MCF 10A (cell line): ENCODE measurements at places on chromosomes 13 and 19.

GRCh38 chr19:19218911-19219310 is 7.2 kb downstream of the NCAN start:
- no peak for DNase-seq

DNA sequence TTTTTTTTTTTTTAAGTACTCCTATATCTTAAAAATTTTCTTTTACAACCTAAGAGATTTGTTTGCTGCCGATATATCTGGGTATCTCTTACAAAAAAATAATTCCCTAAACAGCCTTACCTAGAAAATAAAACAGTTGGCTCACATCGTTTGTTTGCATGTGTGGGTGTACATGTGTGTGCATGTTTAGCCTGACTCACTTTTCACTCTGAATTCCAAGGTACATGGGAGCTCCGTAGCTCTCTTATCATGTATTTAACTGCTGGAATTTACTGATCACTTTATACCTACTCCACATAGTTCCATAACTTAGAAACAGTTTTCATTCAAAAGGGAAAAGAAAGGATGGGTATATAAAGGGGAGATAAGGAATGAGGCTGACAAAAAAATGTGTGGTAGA is 616.5 kb downstream of the GPC6 start:
- peak; percentile 29 for DNase-seq

GRCh38 chr13:61021838-61022237 is 393.8 kb downstream of the PCDH20 start:
- no peak for DNase-seq

- DNase-seq = peak; percentile 57
Observed at GRCh38 chr13:93244141-93244917, 17.7 kb downstream of the GPC6 start.

GRCh38 chr13:110293037-110293436 is 13.9 kb downstream of the COL4A1 start:
- no peak for DNase-seq

DNA sequence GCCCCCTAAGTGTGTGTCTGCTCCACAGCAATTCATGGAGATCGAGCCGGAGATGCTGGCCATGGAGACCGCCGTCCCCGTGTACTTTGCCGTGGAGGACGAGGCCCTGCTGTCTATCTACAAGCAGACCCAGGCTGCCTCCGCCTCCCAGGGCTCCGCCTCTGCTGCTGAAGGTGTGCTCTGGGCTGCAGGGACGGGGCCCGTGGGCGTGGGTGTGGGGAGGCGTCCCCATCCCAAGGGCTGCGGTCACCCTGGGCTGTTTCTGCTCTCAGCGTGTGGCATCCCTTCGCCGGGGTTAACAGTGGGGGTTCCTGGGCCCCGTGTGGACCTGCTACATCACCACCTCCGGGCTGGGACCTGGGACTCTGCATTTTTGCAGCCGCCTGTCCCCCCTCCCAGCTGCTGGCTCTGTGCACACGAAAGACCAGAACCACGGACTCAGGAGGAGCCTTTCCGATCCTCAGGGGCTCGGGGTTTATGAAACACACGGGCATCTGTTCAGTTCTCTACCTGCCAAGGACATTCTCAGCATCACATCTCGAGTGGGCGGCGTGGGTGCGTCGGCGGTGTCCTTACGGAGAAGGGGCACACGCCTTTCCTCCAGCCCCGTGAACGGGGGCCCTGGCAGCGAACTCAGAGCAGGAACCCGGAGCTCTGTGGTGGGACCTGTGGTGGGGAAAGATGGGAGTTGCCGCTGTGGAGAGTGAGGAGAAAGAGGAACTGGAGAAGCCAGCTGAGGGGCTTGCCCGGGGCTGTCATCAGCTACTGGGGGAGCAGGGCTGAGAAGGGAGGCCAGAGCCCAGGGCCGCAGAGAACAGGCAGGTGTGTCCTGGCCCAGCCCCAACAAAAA is 7.8 kb downstream of the NCLN start:
- no peak for DNase-seq

- DNase-seq = no peak
Observed at GRCh38 chr19:7172794-7173193, 103.3 kb downstream of the ZNF557 start.

DNA sequence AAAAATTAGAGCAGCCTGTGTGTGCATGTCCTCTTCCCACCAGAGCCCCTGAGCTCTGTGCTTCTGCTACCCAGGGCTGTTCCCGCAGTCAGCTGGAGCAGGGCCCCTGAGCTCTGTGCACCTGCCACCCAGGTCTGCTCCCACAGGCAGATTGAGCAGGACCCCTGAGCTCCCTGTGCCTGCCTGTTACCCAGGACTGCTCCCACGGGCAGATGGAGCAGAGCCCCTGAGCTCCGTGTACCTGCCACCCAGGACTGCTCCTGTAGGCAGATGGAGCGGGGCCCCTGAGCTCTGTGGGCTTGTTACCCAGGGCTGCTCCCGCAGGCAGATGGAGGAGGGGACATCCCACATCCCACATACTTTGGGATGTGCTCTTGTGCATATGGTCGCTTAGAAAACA is 186.8 kb upstream of the SOX1 start:
- DNase-seq = no peak

DNA sequence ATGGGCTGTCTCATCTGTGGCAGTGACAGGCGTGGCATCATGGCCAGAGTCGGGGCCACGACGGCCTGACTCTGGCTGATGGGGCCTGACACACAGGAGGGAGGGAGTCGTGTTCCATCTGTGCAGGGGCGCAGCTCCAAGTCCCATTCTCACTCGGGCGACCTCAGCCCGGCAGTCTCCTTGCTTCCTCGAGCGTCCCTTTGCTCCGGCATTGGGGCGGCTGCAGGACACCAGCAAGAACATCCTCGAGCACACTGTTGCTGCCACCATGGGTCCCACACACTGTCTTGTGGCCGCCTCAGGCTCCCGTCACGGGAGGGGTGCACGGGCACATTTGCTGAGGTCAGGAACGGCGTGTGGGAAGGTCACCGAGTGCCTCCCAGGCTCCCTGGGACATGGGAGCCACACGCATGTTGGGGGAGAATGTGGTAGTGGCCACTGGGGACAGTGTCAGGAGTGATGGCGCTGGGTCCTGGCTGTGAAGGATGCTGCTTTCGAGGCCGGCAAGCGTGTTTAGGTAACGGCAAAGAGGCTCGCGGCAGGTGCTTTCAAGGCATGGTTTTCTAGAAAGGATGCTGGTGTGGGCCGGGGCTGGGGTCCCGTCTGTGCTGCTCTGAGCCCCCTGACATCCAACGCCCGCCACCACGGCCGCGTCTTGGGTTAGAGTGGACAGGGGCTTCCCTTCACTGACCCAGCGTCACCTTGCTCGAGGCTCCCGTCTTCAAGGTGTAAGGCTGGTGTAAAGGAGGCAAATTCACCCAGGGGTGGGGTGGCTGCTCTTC is 3.4 kb downstream of the IZUMO4 start:
- no peak for DNase-seq

DNA sequence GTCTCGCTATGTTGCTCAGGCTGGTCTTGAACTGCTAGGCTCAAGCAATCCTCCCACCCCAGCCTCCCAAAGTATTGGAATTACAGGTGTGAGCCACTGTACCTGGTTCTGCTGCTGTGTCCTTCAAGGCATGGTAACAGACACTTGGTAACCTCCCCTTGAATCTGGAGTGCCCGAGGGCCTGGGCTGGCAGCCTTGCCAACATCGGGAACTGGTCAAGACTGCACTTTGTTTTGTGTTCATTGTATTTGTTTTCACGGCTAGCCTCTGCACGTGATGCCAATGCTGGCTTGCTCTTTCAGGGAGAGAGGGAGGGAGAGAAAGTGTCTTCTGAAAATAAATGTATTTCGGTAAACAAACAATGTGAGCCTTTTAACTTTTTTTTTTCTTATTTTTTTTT is 12.0 kb downstream of the CERS4 start:
- DNase-seq = peak; percentile 50

GRCh38 chr19:1229924-1230782 is 7.7 kb downstream of the CBARP start:
- no peak for DNase-seq

DNA sequence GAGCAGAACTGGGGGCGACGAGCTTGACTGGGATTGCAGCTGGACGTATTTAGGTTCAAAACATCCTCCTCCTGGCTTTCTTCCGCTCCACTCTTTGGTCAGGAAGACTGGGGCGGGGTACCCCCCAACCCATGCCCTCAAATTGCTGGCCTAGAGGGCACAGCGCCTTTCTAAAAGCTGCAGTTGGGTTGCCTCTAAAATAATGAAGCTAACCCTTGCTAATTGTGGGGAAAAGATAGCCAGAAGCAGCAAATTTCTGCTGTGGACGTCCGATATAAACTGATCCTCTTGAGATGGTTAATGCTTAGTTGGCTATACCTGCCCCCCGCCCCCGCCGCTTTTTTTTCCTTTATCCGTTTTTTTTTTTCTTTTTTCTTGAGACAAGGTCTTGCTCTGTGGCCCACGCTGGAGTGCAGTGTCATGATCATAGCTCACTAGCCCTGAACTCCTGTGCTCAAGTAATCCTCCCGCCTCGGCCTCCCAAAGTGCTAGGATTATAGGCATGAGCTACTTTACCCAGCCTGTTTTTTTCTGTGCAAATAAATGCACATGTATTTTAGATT is 754 bp upstream of the CHERP start:
- DNase-seq = no peak

DNA sequence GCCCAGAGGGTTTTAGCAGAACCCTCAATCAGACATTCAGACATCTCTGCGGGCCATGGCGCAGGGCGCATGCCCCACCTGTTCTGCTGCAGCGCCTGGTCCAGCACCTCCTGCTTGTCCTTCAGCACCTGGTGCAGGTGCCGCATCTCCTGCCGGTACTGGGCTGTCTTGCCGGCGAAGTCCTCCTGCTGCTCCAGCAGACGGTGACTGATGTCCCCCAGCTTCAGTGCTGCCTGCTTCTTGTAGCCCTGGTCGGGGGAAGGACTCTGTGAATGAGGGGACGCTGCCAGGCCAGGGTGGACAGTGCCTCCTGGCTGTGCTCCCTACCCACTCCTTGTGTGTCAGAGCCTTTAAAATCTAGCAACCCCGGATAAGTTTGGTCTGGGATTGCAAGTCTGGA is 12.2 kb upstream of the SLC7A9 start:
- DNase-seq = no peak

DNA sequence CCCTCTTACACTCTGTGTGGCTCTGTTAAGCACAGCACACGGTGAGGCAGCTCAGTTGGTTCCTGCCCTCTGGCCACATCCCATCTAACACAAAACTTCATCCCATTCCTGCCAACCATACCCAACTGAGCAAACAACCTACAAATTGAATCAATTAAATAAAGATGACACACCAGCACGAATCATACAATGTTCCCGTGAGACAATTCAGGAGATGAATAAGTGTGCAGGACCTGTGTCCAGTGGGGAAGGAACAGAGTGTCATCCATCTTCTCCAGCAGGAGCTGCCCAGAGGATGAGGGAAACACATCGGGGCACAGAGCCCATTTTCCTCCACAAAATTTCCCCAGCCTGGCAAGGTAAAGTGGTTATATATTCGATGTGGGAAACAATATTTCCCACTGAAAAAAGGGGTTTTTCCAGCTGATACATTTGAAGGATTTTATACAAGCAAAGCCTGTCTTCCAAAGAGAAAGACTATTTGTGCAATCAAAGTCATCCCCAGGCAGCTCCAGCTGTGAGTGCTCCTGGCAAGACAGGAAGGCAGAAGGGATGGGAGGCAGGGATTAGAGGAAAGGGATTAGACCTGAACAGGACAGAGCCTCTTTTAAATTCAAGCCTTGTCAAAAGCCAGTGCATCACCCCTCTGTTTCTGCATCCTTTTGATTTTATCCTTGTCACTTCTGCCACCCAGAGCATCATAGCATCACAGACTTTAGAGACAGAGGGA is 240.2 kb downstream of the LHFPL6 start:
- no peak for DNase-seq

GRCh38 chr19:2034729-2035589 is 16.1 kb downstream of the MKNK2 start:
- DNase-seq = peak; percentile 62

GRCh38 chr13:52411629-52412028 is 5.7 kb upstream of the THSD1 start:
- peak; percentile 89 for DNase-seq

GRCh38 chr13:106919133-106919532 is 351.2 kb upstream of the ARGLU1 start:
- DNase-seq = no peak

GRCh38 chr19:32869369-32869965 is at the start of gene SLC7A9:
TSS of gene SLC7A9 (minus strand) at chr19:32869767. CDS start at chr19:32868534, 1,233 bp downstream.
- no peak for DNase-seq

GRCh38 chr19:54209811-54210494 is 9.3 kb downstream of the RPS9 start:
- peak; percentile 100 for DNase-seq

- DNase-seq = no peak
Observed at GRCh38 chr19:35458192-35458591, 10.1 kb downstream of the FFAR2 start.

GRCh38 chr13:36418022-36418805 is 14.1 kb upstream of the CCNA1 start:
- peak; percentile 30 for DNase-seq

DNA sequence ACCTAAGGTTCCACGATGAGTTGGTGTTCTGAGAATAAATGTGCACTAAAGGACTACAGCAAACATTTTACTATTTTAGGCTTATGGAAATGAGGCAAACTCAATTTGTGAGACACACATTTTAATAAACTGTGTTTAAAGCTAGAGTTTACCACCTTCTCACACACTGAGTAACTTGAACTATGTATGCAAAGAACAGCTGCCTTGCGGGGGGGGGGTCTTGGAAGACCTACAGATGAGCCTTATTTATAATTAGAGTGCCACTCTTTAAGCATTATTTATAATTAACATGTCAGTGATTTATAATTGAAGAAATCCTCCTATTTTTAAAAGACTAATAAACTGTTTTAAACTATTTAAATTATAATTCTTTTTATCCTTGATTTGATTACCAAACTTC is 300.4 kb downstream of the DLEU7 start:
- no peak for DNase-seq

DNA sequence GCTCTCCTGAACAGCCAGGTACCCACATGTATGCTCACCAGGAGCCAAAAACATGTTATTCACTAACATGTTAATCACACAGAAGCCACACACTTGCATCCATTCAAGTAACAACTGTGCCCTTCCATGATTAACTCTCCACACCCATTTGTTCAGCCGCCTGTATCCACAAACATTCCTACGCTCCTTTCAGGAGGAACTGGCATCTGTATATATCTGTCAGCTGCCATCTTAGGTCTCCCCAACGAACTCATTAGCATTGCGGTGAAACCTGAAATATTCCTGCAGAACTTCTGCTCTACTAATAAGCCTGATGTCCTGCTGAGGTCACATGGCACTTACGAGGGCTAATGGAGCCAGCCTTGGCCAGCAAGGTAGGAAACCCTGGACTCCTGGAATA is 33.0 kb downstream of the OLFM2 start:
- DNase-seq = no peak
